ENCODE measurements at places on chromosomes 11 and 22. TPM values are rescaled to one million over a fixed set of nuclear protein-coding genes. Genes with fewer than 3 reads are reported as not detected.

The CASP12 gene
- total RNA-seq: 4.7 TPM

- no peak for DNase-seq
Measured at GRCh38 chr11:11173316-11174025, 179.6 kb downstream of the CSNK2A3 start.

DNA sequence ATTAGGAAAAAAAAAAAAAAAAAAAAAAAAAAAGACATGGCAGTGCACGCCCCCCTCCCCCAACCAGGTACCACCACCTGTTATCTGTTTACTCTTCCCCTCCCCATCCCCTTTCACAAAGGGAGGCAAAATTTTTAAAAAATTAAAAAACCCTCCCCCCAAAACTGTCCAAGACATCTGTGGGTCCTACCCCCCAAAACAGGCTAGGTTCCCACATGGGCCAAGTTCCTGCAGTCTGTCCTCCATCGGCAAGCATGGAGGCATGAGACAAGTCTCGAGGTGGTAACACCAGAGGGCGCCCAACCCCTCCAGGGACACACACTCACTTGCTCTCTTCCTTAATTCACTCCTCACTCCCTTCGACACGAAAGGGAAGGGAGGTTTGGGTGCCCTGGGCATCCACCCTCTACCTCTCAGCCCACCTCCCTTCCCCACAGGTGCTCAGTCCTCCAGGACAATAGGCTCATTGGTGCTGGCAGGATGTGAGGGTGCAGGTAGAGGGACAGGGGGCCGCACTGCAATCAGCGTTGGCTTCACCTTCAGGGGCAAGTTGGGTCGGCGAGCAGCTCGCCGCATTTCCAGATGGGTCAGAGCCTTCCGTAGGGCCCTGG is 2.2 kb upstream of the TUT1 start:
- DNase-seq: no peak

GRCh38 chr22:19674129-19674928 is 40.0 kb upstream of the SEPTIN5 start:
- no peak for DNase-seq

The CBLIF gene
- not detected for total RNA-seq

DNA sequence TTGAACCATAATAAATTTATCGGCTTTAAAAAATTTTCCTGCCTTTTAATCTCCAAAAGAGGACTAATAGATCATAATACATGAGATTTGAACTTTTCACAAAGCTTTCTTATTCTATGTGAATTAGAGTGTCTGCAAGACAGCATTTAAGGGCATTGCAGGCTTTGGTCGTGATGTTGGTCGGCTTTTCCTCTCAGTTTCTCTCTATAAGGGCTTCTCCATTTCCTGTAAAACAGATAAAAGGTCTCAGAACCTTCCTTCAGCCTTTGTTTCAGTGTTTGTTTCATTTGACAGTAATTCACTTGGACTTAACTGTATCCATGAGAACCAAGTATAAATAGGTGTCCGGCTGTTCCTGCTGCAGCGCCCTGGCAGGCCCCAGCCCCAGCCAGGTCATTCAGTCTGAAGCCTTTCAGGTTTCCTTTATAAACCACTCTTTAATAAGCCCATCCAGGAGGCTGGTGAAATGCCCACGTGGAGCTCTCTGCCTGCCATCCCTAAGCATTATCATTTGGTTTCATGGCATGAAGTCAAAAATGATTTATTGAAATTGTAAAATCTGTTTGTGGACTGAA is 37.2 kb upstream of the ADSL start:
- no peak for DNase-seq

DNA sequence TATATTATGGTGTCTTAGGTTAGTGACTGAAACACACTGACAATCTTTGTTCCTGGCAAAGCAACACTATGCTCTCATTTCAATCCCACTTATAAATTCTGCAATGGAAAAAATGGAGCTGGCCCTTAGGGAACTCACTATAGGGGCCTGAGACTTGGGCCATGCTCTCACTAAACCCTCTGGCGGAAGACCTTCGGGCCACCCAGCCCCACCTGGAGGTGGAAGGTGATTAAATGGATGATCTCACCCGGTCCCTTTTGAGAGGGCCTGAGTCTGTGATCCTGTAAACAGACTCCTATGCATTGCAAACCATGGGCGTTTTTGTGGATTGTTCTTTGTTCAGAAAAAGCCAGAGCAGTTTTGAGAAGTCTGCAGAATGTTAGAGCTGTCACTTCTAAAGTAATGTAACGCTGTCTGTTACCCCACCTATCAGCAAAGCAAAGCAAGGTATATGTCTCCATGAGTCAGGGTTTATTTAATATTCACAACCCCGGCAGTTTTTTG is 17.0 kb upstream of the CDON start:
- no peak for DNase-seq

The CAPN5 gene
- total RNA-seq: 9.5 TPM

DNA sequence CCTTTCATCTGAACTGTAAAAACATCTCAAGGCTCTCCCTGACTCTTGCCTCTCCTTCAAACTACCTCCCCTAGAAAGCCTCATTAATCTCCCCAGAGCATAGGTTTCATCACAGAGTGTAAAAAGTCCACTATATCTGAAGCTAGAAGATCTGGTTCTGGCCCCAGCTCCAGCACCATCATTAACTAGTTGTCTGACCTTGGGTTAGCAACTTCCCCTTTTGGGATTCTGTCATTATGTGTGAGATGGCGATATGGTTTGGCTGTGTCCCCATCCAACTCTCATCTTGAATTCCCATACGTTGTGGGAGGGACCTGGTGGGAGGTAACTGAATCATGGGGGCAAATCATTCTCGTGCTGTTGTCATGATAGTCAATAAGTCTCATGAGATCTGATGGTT is 97.3 kb downstream of the KCNC1 start:
- DNase-seq: no peak

DNA sequence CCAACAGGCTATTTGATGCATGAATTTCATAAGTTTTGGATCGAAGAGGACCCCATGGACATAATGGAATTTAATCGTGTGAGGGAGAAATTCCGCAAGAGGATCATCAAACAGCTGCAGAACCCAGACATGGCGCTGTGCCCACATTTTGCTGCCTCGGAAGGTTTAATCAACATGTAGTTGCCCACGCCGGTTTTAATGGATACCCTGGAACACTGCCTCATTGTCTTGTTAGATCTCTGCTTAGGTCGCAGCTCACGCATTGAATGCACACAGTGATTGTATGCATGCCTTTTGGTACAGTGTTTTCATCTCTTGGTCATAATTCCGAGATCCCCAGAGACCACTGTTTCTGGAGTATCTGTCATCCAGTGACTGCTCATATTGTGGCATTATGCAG is 46.8 kb downstream of the SLN start:
- DNase-seq: no peak

The MS4A3 gene
- total RNA-seq: not detected

DNA sequence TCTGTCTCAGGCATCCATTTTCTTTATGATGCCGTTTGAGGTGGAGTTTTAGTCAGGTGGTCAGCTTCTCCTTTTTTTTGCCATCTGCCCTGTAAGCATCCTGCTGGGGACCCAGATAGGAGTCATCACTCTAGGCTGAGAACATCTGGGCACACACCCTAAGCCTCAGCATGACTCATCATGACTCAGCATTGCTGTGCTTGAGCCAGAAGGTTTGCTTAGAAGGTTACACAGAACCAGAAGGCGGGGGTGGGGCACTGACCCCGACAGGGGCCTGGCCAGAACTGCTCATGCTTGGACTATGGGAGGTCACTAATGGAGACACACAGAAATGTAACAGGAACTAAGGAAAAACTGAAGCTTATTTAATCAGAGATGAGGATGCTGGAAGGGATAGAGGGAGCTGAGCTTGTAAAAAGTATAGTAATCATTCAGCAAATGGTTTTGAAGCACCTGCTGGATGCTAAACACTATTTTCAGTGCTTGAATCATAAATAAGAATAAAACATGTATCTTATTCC is 10.9 kb upstream of the HBE1 start:
- peak; percentile 38 for DNase-seq

The CREB3L1 gene
- total RNA-seq: 7.6 TPM

All from thoracic aorta (tissue), 2 donors.